DMS79 treated with DMSO at 0.1 percent for 48 hours (cell line): ENCODE measurements at places on chromosomes 7 and 10.

DNA sequence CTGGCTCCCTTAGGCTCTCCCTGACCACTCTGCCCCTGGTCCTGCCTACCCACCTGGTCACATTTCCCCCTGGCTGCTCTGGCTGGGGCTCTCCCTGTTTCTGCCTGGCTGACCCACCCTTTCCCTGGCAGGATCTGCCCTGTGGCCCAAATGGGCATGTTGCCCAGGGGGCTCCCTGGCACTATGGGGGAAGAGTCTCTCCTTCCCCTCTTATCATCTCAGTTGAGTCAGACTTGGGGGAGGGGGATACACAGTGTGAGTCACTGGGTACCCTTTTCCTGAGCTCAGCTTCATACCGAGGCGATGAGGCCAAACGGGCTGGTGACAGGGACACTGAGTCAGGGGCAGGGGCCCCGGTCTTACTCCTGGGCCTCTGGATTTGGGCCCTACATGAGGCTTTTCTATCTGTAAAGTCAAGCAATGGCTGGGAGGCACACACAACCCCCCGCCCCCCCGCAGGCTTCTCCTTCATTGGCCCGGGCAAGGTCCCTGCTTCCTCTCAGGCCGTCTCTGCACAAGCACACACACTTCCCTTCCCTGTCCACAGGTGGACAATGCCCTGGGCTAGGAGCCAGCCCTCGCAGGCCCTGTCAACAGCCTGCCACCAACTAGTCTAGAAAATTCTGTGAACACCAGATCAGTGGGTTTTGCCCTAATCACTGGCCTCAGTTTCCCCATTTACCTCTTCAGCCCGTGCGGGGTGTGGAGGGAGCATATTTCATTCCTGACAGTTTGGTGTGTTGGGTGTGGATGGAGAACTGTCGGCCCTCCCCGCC, 627 bp upstream of the FLNC start:
- no peak for DNase-seq

DNA sequence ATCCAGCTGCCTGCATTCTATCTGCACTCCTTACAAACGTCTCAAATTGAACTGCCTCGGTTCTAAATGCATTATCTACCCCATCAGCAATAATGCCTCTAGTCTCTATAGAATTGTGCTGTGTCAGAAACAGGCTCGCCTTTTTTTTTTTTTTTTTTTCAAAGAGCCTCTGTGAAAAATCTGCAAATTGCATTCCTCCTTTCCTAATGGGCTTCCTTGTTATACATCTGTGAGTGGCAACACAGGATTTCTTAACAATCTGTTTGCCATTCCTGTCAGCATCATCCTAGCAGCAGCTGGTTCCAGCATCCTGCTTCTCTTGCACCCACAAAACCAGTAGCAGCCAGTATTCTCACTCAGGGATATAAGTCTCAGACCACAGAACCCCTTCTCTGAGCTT, 413.5 kb upstream of the SEMA3D start:
- DNase-seq: no peak

DNA sequence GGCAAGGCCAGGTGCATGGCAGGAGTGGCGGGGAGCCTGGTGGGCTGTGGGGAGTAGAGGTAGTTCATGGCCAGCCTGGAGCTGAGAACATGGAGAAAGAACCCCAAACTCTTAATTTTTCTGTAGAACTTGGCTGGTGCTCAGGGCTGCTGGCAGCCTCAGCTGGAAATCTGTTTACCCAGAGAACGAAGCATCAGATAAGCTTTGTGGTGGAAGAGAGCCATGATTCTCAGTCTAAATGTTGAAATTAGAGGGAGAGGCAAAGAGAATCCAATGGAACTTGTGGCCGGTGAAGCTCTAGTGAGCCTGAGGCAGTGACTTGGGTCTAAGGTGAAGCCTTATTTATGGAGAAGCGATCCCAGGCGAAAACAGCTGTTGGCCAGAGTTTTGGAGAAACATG, 126.4 kb downstream of the CCDC3 start:
- DNase-seq: no peak

DNA sequence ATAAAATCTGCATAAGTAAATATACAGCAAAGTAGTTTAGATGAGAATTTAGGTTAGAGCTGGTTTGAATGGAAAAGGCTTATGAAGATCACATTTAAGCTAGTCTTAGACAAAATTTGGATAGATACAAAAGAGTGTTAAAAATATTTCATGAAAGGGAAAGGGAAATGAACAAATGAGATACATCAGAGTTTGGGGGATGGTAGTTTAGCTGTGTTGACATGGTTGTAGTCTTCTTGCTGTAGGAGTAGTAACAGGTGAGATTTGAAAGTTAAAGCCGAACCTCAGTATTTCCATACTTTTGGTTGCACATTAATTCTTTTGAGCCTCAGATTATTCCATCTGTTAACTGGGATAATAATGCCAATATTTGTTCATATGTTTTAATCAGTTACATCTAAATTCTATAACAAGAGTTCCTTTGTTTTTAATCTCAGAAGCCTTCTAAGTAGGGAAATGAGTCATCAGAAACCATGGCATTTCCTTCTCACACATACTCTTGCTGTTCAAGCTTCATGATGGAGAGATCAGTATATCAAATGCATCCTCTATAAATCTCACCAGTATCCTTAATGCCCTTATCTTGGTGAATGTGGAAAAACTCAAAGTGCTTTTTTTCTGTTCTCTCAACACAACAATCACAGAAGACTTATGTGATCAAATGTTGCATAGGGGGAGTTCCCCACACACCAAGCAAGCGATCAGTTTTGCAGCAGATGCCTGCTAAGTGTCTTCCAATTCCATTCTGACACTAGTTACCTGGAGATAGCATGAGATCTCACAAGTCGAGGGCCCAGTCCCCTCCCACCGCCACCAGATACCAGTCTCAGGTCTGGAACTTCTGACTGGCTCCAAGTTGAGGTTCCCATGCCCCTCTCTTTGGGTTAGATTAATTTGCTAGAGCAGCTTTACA, 84.7 kb downstream of the MAPK8 start:
- DNase-seq: no peak

DNA sequence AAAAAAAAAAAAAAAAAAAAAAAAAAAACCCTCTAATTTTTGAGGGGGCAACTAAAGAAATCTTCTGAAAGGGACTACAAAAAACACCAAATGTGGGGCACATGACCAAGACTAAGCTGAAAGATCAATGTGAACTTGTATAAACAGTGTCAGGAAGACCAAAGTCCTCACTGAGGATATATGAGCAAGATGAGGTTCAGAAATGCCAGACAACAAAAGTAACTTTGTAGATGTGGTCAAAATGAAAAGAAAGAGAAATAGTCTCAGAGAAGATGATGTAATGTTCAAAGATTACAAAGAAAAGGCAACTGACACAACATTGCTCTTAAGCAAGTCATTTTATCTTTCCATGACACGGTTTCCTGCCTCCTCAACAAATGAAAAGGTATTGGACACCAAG, 48.7 kb upstream of the PTPRZ1 start:
- DNase-seq: no peak

DNA sequence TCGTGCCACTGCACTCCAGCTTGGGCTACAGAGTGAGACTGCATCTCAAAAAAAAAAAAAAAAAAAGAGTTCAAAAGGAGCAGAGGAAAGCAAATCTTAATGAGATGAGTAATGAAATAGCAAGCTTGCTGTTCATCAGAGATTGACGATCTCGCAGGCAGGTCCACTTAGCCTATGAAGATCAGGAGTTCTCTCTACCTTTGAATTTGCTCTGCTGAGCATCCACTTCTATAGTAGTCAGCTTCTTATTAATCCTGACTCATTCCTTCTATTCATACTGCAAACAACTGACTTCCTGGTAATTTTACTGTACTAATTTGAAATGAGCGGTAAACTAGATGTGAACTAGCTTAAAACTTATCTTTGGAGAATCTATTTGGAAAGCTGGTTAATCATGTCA, 1014.6 kb downstream of the GATA3 start:
- no peak for DNase-seq

GRCh38 chr10:7123774-7124173, 287.1 kb downstream of the SFMBT2 start:
- DNase-seq: no peak

- DNase-seq: no peak
Observed at GRCh38 chr7:115097175-115097671, 175.3 kb downstream of the MDFIC start.

DNA sequence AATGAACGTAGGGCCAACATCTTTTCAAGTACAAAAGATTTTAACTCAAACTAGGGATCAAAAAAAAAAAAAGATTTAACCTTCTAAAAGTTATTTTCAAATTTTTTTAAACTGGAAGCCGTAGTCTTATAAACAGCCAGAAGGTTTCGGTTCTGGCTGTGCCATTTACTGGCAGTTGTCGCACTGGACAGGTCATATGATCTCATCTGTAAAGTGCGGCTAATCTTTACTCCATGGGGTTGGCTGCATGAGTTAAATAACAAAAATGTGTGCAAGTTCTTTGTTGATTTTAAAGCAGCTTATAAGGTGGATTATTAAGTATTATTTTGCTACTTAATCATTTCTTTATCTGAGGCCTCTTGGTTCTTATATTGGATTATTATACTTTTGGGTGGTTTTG, 36.6 kb downstream of the TRUB1 start:
- no peak for DNase-seq

DNA sequence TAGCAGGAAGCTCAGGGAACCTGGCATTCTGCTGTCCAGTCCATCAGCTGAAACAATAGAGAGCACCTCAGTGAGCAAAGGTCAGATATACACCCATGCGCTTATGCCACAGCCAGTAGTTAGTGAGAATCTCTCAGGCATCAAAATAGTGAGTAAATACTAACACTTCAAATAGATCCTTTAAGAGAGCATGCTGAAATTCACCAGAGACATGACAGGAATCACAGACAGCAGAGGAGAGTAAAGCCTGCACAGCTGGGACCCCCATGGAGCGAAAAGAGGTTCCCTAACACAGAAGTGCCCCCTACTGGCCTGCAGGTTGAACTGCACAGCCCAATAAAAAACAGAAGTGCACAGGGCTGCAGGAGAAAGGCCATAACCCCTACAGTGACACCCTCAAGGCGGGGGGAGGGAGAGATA, 57.6 kb upstream of the ANTXRL start:
- DNase-seq: no peak

GRCh38 chr10:92149261-92149660, 141.6 kb downstream of the CPEB3 start:
- DNase-seq: peak; percentile 40

- no peak for DNase-seq
Observed at GRCh38 chr7:43460733-43461348, 122.1 kb upstream of the STK17A start.

DNA sequence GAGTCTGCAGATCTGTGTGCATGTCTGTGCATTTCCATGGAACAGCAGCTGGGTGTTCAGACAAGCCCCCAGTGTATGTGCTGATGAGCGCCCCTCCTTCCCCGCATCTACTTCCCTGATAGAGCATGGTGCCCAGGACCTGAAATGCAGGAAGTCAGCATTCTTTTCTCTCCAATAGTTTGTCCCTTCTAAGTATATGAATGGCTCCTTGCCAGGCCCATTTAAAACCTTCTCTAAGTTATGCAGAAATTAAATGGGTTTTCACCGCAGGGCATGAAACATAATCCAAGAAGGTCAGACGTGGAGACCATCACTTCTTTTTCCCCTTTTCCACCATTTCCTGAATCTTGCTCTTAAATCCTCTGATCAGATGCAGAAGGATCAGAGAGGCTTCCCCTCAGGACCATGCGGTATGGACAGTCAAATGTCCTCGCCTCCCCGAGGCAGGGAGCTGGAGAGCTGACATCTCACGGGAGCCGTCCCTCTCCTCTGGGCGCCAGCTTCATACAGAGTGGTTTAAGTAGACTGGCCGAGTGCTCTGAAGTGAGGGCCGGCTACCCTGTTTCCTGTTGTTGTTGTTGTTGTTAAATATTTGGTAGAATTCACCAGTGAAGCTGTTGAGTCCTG, 155.3 kb downstream of the C10orf105 start:
- DNase-seq: peak; percentile 62

DNA sequence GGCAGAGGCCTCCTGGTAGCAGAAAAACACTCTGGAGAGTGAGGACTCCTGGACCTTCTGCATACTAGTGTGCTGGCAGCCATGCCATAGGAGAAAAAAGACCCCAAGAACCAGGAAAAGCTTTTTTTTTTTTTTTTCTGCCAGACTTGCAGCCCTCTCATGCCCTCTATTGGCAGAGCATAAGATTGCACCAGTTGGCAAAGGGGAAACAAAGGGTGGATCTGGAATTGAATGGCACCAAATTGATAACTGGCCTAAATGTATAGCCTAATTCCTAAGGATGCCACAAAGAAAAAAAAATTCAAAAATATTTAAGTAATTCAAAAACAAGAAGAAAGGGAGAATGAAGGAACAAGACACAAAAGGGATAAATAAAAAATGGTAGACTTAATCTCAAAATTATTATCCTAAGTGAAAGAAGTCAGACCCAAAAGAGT, 112.5 kb upstream of the GHITM start:
- no peak for DNase-seq

DNA sequence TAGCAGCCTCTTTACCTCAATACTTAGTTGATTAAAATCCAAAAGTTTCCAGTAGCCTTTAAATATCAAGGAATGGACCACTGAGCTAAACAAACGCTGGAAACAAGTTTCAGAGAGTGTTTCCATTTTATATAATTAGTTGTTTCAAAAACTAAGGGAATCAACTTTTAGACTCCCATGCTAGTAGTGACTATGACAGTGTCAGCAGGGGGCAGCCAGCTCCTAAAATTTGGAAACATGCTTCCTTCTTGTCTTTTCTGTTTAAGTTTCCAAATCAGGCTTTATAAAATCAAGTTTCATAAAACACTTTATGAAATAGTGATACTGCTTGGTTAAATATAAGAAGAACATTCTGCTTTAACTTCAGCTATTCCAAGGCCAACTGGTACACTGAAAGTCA, 138.2 kb upstream of the TMEM229A start:
- no peak for DNase-seq

DNA sequence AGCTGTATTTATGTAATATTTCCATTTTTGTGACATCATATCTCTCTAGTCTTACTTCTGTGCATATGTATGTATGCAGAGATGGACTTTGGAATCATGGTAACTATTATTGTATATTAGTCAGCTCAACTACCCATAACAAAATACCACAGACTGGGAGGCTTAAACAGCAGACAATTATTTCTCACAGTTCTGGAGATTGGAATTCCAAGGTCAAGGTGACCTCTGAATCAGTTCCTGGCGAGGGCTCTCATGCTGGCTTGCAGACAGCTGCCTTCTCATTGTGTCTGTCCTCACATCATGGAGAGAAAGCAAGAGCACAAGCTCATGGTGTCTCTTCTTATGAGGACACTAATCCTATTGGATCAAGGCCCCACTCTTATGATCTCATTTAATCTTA, 79.1 kb downstream of the RAMP3 start:
- DNase-seq: no peak

DNA sequence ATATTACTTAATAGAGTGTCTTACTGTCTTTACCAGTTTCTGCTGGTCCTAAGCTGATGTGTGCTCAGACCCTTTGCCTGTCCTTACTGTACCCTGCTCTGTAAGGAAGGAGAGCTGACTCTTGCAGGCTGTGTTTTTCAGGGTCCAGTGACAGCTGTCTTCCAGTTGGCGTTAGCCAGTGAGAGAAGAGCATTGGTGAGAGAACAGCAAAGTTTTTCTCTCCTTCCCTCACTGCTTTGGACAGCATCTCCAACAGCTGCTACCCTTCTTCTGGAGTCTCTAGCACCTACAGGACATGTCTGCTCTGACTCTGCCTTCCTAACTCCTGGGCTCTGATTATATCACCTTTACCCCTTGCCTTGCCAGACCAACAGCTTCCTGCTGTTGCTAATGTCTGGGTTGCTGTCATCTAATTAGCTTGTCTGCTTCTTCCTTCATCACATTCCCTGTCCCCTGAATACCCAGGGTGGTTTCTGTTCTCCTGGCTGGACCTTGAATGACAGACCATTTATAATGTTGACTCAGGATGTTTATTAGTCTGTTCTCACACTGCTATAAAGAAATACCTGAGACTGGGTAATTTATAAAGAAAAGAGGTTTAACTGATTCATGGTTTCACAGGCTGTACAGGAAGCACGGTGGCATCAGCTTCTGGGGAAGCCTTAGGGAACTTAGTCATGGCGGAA, 23.5 kb upstream of the PANK1 start:
- DNase-seq: no peak
